ENCODE measurements at places on chromosomes 4 and X. TPM values are rescaled to one million over a fixed set of nuclear protein-coding genes. Genes with fewer than 3 reads are reported as not detected.

GRCh38 chrX:126723881-126724280 lies 95.6 kb upstream of the PRR32 start:
- no peaks in the 10 kb centered on the region for H3K4me1 ChIP-seq
- no peaks in the 10 kb centered on the region for H3K36me3 ChIP-seq
- H3K4me3 ChIP-seq: no peak overlapping the region
- no peak for DNase-seq
- no peak overlapping the region for H3K27ac ChIP-seq
- H3K27me3 ChIP-seq: no peaks in the 10 kb centered on the region

- H3K4me3 ChIP-seq: no peak overlapping the region
- H3K27ac ChIP-seq: no peak overlapping the region
- no peaks in the 10 kb centered on the region for H3K4me1 ChIP-seq
Measured at GRCh38 chr4:112361181-112361791, 64.1 kb downstream of the ALPK1 start.

Gene CSTF2
- 28.3 TPM for total RNA-seq

DNA sequence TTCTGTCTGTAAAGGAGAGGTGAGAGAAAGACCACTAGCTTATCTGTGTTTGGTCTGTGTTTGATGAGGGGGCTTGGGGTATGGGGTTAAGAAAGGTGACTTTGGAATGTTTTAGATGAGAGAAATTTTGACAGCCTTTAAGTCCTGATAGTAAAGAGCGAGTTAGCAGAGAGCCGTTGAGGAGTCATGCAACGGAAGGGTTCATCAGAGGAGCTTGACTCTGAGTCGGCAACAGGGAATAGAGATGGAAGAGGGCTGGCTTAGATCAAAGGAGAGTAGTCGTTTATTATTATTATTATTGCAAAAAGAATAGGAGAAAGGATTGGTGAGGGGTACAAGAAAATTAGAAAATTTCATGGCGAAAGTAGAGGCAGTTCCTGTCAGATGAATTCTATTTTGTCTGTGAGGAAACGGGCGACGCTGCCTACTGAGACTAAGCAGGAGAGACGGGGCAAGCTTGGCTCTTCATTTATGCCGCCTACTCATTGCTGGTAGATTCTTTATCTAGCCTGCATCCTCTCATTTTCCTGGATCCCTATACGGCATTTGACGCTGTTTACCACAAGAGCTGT lies 473 bp upstream of the VAMP7 start:
- no peaks in the 10 kb centered on the region for H3K36me3 ChIP-seq
- H3K27ac ChIP-seq: no peak overlapping the region
- no peaks in the 10 kb centered on the region for H3K4me1 ChIP-seq
- DNase-seq: peak; percentile 12
- peak overlapping the region; percentile 44 for H3K4me3 ChIP-seq

DNA sequence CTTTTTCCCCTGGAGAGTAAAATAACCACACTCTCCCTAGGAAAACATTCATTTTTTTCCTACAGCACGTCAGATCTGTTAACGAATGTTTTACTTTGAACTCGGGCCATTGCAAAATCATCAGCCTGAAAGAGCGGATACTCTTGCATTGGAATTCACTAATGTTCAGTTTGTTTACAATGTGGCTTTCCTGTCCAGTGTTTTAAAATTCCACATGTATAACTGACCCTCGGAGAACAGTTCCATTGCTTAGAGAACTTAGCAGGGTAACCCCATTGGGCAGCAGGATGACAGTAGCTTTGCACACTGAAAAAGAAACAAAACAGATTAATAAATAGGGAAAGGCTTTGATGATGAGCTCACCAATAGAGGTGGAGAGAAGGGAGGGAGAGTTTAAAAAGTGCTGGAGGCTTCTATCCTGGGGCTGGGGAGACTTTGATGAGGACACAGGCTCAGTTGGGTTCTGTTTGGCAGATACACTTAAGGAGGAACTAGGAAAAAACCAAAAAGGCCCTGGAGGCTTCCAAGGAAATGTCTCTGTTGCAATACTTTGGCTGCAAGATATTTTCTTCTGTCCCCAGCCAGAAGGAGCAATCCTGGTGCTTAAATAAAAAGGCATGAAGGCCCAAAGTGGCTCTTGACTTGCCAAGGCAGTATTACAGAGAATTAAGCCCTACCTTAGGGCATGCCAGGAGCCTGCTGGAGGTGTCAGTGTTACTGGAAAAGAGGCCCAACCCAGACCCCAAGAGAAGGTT lies 143.1 kb downstream of the ARSF start:
- no peaks in the 10 kb centered on the region for H3K27me3 ChIP-seq
- no peaks in the 10 kb centered on the region for H3K4me1 ChIP-seq
- no peak for DNase-seq
- H3K27ac ChIP-seq: no peak overlapping the region

DNA sequence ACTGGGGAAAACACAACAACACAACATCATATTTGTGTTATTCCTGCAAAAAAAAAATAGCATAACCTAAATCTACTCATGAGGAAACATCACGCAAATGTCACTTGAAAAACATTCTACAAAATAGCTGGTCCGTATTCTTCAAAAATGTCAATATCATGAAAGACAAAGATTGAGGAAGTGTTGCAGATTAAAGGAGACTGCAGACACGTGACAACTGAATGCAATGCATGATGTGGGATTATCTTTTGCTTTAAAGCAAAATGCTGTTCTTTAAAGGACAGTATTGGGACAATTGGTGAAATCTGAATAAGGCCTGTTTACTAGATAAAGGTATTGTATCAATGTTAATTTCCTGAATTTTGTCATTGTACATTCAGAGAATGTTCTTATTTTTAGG lies 157.7 kb downstream of the SMIM20 start:
- no peaks in the 10 kb centered on the region for H3K36me3 ChIP-seq
- H3K4me3 ChIP-seq: no peak overlapping the region
- H3K4me1 ChIP-seq: no peaks in the 10 kb centered on the region
- DNase-seq: no peak

DNA sequence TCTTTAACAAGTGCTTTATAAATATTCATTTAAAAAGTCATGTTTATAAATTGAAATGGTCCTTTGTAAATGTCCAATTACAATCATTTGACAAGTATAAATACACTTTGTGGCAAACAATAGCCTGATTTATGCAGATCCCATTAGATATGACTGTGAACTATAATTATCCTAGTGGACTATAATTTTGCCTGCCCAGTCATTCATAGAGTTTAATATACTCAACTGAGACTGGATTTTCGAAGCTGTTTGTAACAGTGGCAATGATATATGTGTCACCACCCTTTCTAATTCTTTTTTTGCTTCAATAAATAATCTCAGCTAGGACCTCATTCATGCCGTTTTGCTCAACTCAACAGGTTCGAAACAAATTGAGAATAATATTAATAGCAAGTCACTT lies 732.0 kb downstream of the PCDH18 start:
- no peaks in the 10 kb centered on the region for H3K4me1 ChIP-seq
- H3K36me3 ChIP-seq: no peaks in the 10 kb centered on the region
- no peak overlapping the region for H3K4me3 ChIP-seq

Gene TCEAL5
- total RNA-seq: 0.78 TPM

Gene ZNF827
- total RNA-seq: 32.3 TPM

DNA sequence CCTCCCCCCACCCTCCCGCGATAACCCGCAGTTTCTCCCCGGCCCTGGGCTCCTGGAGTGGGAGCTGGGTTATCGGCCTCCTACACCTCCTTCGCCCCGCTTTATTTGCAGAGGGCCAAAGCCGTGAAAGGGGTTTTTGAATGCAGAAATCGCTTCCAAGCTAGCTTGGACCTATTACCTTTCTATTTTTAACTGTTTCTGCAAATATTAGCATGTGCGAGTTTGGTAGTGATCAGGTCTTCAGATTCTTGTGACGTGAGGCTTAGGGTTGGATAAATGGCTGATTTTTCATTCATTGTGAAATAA lies 1.3 kb downstream of the USP9X start:
- peak overlapping the region; percentile 100 for H3K27ac ChIP-seq
- H3K27me3 ChIP-seq: no peaks in the 10 kb centered on the region
- peak overlapping the region; percentile 87 for H3K4me3 ChIP-seq

DNA sequence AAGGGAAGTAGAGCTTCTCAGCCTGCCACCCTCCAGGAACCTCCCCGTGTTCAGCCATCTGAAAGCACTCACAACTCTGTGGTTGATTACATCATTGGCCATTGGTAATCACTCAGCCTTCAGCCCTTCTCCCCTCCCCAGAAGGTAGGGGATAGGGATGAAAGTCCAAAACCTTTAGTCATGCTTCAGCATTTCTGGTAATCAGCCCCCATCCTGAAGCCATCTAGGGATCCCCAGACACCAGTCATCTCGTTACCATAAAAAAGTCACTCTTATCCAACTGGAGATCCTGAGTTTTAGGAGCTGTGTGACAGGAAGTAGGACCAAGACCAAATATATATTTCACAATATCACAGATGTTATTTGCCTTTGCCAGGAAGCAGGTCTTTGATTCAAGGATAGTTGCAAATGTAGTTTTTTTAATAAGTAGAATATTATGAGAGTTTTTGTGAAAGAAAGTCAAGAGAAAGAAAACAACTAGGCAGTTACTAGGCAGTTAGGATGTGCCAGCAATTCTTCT lies 364.6 kb upstream of the NOCT start:
- H3K27ac ChIP-seq: no peak overlapping the region
- H3K36me3 ChIP-seq: no peaks in the 10 kb centered on the region
- no peaks in the 10 kb centered on the region for H3K4me1 ChIP-seq
- no peaks in the 10 kb centered on the region for H3K27me3 ChIP-seq

Gene CC2D2A
- 43.5 TPM for total RNA-seq

DNA sequence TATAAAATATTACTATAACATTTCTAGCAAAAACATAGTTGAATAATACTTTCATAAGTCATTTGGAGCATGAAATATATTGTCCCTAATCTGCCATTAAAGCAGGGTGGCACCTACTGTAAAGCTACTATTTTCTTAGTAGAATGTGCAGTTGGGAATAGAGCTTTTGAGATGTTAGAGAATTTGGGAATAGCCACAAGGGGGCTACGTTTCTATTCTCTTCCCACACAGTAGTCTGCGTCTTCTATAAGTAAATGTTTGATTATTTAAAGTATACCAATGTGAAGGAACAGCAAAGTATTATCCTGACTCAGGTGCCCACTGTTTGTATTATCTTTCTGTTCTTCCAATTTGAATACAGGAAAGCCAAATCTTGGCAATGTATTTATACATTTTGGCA lies 323.2 kb upstream of the GIMD1 start:
- H3K27ac ChIP-seq: no peak overlapping the region
- no peaks in the 10 kb centered on the region for H3K4me1 ChIP-seq
- no peaks in the 10 kb centered on the region for H3K27me3 ChIP-seq

Gene LEF1
- 67.2 TPM for total RNA-seq

- H3K36me3 ChIP-seq: no peaks in the 10 kb centered on the region
- no peak for DNase-seq
- H3K27ac ChIP-seq: no peak overlapping the region
- no peak overlapping the region for H3K4me3 ChIP-seq
- no peaks in the 10 kb centered on the region for H3K4me1 ChIP-seq
- H3K27me3 ChIP-seq: no peaks in the 10 kb centered on the region
Measured at GRCh38 chr4:100306018-100306417, 115.8 kb upstream of the DDIT4L start.

DNA sequence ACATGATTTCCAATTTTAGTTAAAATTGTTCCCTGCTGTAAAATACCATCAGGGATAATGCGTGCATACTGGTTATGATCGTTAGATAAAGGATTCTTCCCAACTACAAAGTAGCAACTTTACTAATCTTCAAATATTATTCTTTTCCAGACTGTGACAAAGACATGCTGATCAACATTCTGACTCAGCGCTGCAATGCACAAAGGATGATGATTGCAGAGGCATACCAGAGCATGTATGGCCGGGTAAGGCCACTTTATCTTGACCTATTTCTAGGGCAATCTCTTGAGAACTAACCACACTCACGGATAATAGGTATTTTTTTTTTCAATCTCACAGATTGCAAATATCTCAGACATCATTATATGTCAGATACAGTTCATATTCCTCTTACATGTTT lies 47.0 kb downstream of the ANXA10 start:
- H3K36me3 ChIP-seq: no peaks in the 10 kb centered on the region
- DNase-seq: no peak
- no peak overlapping the region for H3K4me3 ChIP-seq
- H3K27me3 ChIP-seq: no peaks in the 10 kb centered on the region
- H3K4me1 ChIP-seq: peaks cover 13% of the 10 kb centered on the region
- H3K27ac ChIP-seq: no peak overlapping the region
